ENCODE measurements at places on chromosomes 1 and 21.

- no peak for DNase-seq
Observed at GRCh38 chr1:244444854-244445253, 6.9 kb downstream of the ADSS2 start.

GRCh38 chr1:30700528-30701257, 22.7 kb downstream of the MATN1 start:
- no peak for DNase-seq

DNA sequence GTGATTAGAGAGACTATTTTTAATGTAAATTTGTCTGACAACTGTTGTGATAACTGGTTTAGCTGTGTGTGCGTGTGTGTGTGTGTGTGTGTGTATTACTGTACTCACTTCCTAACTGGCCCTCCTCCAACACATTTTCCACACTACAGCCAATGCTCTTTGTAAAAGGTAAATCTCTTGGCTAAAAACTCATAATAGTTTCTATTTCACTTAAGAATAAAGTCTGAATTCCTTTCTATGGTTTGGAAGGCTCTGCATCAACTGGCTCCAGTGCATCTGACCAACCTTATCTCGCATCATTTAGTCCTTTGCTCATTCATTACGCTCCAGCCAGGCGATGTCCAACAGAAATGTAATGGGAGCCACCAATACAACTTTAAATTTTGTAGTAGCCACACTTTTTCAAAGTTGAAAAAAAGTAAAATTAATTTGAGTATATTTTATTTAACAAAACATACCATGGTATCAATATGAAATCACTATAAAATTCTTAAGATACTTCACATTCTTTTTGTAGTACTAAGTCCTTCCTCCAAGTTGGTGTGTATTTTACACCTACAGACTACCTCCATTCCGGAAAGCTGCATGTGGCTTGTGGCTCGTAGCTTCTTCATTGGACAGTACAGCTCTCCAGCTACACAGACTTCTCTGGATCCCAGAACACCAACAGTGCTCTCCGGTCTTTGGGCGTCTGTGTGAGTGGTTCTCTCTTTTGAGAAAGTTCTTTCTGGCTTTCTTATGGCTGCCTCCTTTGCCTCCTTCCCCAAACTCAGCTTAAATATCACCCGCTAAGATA, 68.9 kb downstream of the NRIP1 start:
- no peak for DNase-seq

GRCh38 chr1:233424779-233425178, 97.3 kb downstream of the MAP3K21 start:
- no peak for DNase-seq

DNA sequence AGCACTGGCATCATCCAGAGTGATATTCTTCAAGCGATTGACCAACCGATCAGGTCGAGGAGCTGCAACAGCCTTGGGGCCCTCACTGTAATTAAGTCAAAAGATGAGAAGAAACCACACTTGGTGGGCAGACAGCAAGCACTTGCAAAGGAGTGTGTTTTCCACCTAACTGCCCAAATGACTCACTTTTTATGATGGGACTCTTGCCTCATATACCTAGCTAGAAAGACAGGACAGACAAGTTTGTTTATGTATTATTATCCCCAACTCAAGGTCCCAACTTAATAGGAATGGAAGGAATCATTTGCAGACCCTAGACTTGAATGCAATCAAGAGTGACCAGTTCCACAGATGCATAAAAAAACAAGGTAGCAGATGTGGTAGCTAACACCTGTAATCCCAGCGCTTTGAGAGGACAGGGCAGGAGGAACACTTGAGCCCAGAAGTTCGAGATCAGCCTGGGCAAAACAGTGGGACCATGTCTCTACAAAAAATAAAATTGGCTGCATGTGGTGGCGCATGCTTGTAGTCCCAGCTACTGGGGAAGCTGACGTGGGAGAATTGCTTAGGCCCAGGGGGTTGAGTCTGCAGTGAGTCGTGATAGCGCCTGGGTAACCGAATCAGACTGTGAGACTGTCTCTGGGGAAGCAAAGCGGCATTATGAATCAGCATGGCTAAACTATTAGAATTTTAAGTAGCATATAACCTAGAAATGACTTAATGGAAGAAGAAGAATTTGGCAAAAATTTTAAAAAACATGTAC, 2.3 kb upstream of the NRAS start:
- DNase-seq = no peak

GRCh38 chr1:90074566-90074965, 79.7 kb downstream of the ZNF326 start:
- no peak for DNase-seq

- DNase-seq = no peak
Observed at GRCh38 chr1:57109883-57110282, 144.1 kb upstream of the C8B start.

GRCh38 chr21:40047993-40048730, 180.9 kb downstream of the PCP4 start:
- no peak for DNase-seq

DNA sequence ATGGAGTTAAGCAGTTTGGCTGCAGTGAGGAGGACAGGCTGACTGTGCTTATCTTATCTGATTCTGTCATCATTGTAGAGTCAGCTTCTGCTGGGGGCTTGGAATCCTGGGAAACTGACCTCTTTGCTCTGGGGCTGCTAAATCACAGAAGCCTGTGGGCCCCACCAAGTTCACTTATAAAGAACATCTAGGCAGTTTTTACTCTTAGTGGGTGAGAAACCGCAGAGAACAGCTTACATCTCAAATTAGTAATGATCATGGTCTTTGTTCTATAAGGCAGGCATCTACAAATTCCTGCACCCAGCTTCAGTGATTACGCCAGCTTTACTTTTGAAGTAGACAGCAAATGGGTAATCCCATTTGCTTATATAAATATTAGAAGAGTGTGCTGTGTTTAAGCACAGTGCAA, 75.7 kb downstream of the ZC3H11B start:
- DNase-seq = no peak

- no peak for DNase-seq
Observed at GRCh38 chr1:3032371-3033039, 11.2 kb downstream of the ACTRT2 start.

GRCh38 chr21:15051644-15052458, 12.9 kb downstream of the NRIP1 start:
- DNase-seq = no peak

GRCh38 chr1:90339811-90340210, 344.9 kb downstream of the ZNF326 start:
- no peak for DNase-seq

DNA sequence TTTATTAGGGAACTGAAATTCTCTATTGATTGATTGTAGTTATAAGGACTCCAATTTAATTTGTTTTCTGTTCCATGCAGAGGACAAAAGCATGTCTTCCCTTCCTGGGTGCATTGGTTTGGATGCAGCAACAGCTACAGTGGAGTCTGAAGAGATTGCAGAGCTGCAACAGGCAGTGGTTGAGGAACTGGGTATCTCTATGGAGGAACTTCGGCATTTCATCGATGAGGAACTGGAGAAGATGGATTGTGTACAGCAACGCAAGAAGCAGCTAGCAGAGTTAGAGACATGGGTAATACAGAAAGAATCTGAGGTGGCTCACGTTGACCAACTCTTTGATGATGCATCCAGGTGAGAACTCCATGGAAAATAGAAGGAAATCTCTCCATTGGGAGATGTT, 1.5 kb downstream of the SETDB1 start:
- DNase-seq = no peak

GRCh38 chr1:42743317-42744147, 3.5 kb upstream of the CLDN19 start:
- DNase-seq = no peak

GRCh38 chr1:230787471-230787870, 40.3 kb downstream of the CAPN9 start:
- no peak for DNase-seq

- DNase-seq = no peak
Observed at GRCh38 chr21:46661211-46661625, 25.7 kb downstream of the PRMT2 start.

- DNase-seq = no peak
Observed at GRCh38 chr1:118396829-118397495, 211.9 kb upstream of the SPAG17 start.

DNA sequence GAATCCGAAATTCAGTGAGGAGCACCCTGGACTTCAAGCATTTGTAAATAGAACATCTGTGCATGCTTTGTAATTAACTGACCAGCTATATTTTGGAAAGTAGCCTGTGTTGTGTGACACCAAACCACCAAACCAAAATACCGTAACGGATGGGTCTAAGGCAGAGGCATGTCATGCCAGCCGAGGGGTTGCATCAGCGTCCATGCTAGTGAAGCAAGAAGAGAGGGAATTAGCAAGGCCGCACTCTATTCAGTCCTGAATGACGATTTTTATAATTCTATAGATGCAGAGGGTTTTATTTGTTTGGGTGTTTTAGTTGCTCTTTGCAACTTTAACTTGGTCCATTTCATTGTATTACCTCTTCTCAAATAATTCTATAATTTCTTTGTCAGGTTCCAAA, 116.8 kb upstream of the SMYD2 start:
- DNase-seq = no peak

DNA sequence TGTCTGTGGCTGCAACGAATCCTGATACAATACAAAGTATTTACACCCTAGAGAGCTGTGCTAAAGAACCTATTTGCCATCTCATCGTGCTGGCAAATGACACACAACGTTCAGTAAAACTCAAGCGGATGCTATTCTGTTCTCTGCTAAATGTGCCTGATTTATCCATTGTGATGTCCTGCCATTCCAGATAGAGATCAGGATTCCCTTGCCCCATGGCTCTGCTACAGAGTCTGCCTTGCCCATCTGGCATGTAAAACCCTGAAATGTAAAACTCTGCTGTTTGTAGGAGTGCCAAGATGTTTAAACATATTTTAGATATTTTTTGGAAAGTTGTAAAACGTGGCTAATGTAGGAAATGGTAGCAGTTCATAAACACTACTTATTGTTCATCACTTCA, 20.0 kb upstream of the IGSF5 start:
- no peak for DNase-seq

All from urinary bladder (tissue), 4 donors.